ENCODE measurements at places on chromosomes 2 and 18. TPM values are rescaled to one million over a fixed set of nuclear protein-coding genes. Genes with fewer than 3 reads are reported as not detected.

Gene PNPT1
- total RNA-seq = 17.2 TPM

GRCh38 chr2:105990624-105991023 is 203.5 kb downstream of the UXS1 start:
- no peaks in the 10 kb centered on the region for H3K36me3 ChIP-seq
- no peak for DNase-seq
- no peak overlapping the region for H3K4me3 ChIP-seq
- no peaks in the 10 kb centered on the region for H3K27me3 ChIP-seq

Gene TMEM178A
- 5.0 TPM for total RNA-seq

DNA sequence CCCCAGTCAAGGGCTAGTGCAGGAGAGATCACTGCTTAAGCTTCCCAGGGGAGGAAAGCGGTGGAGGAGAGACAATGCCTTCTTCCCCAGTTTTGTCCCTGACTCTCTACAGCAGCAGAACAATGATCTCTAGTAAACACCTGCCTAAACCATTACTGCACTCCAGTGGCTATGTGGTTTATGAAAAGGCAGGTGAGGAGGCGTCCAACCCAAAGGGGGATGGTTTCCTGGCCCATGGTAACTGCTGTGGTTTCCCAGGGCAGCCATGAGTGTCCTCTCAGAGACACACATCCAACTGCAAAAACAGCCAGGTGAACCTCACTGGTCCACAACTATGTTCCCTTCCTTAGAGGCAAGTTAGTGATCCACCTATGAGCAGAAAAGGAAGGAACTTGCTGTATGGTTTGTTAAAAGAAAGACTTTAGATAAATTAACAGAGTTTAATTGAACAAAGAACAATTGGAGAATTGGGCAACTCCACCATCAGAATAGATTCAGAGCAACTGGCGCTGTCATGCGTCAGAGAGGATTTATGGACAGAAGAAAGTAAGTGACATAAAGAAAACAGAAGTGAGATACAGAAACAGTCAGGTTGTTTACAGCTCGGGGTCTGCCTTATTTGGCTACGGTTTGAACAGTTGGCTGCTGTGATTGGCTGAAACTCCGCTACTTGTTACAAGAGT is 4.8 kb upstream of the TTC39C start:
- no peak overlapping the region for H3K4me3 ChIP-seq
- no peaks in the 10 kb centered on the region for H3K4me1 ChIP-seq
- no peak for DNase-seq
- H3K27me3 ChIP-seq = no peaks in the 10 kb centered on the region

GRCh38 chr2:40953341-40953740 is 501.5 kb upstream of the SLC8A1 start:
- no peaks in the 10 kb centered on the region for H3K36me3 ChIP-seq
- no peaks in the 10 kb centered on the region for H3K4me1 ChIP-seq
- no peaks in the 10 kb centered on the region for H3K27me3 ChIP-seq

- no peak overlapping the region for H3K4me3 ChIP-seq
- H3K27ac ChIP-seq = no peak overlapping the region
- H3K36me3 ChIP-seq = no peaks in the 10 kb centered on the region
- no peak for DNase-seq
These were observed 27.5 kb downstream of the ARID5A start for GRCh38 chr2:96564026-96564425.

- no peaks in the 10 kb centered on the region for H3K36me3 ChIP-seq
- no peaks in the 10 kb centered on the region for H3K27me3 ChIP-seq
- no peak for DNase-seq
- no peak overlapping the region for H3K4me3 ChIP-seq
- H3K4me1 ChIP-seq = no peaks in the 10 kb centered on the region
These were observed 9.0 kb downstream of the SETBP1 start for GRCh38 chr18:44689736-44690135.

- H3K36me3 ChIP-seq = no peaks in the 10 kb centered on the region
- no peak overlapping the region for H3K4me3 ChIP-seq
- DNase-seq = no peak
- H3K4me1 ChIP-seq = no peaks in the 10 kb centered on the region
- H3K27ac ChIP-seq = no peak overlapping the region
These were observed 97.8 kb upstream of the AQP4 start for GRCh38 chr18:26963292-26963691.

Gene EMILIN1
- 200 TPM for total RNA-seq

Gene CACNB4
- total RNA-seq = 14.3 TPM

Gene FAM237A
- total RNA-seq = not detected

DNA sequence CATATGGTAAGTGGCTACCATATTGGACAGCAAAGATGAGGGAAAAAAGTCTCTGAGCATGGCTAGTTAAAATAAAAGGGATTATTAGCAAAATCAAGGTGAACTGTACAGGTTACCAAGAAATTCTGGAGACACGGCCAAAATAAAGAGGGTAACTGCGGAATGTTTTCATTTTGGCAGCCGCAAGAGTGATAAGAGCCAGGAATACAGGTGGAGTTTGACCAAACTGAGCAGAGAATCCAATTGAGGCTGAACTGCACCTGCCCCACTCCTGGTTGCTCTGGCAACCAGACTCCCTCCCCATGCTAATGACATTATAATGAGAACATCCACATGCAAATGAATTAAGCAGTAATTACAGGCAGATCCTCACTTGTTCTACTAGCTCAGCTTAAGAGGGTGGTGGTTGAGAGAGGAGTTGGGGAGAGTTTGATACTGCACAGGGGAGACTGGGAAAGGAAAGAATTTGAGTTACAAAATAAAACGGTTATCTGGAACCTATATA is 18.8 kb upstream of the EPHA4 start:
- no peak overlapping the region for H3K27ac ChIP-seq
- DNase-seq = no peak
- H3K27me3 ChIP-seq = no peaks in the 10 kb centered on the region
- no peaks in the 10 kb centered on the region for H3K36me3 ChIP-seq
- no peak overlapping the region for H3K4me3 ChIP-seq

Data from aorta (tissue), 5 donors.